Muscle of leg (tissue), 16 donors: ENCODE measurements at places on chromosomes 3 and 15. TPM values are rescaled to one million over a fixed set of nuclear protein-coding genes. Genes with fewer than 3 reads are reported as not detected.

The SNRPA1 gene
- total RNA-seq: 14.9 TPM

The PLSCR2 gene
- total RNA-seq: not detected

The GP9 gene
- total RNA-seq: 0.40 TPM

The ASB14 gene
- total RNA-seq: 0.18 TPM

The MASP1 gene
- 8.2 TPM for total RNA-seq

The SRGAP3 gene
- 20.2 TPM for total RNA-seq

The CSTA gene
- 0.22 TPM for total RNA-seq

The LCTL gene
- not detected for total RNA-seq

The MRPL3 gene
- total RNA-seq: 84.5 TPM

The C3orf62 gene
- total RNA-seq: 3.1 TPM
